Activated CD8-positive, alpha-beta memory T cell treated with anti-CD3 and anti-CD28 coated beads for 1 hour (primary cell): ENCODE measurements at places on chromosomes 1 and 21.

DNA sequence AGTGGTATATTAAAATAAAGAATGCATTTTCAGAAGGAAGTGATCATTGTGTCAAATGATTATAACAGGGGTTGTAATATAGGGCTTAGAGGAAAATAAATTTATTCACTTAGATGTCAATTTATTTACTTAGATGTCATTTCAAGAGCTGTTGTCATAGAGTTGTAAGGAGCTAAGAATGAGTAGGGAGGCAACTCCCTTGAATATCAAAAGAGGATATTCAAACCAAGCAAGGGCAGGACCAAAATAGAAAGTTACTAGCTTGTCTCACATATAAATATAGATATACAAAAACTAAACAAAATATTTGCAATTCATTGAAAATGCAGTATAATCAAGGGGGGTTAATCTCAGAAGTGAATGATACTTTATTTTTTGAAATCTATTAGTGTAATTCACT lies 16.0 kb upstream of the RASAL2 start:
- no peak for DNase-seq

- DNase-seq, result no peak
Observed at GRCh38 chr1:229148041-229148671, 122.8 kb upstream of the RAB4A start.

- DNase-seq, result no peak
Observed at GRCh38 chr1:243345205-243345604, 89.4 kb downstream of the SDCCAG8 start.

DNA sequence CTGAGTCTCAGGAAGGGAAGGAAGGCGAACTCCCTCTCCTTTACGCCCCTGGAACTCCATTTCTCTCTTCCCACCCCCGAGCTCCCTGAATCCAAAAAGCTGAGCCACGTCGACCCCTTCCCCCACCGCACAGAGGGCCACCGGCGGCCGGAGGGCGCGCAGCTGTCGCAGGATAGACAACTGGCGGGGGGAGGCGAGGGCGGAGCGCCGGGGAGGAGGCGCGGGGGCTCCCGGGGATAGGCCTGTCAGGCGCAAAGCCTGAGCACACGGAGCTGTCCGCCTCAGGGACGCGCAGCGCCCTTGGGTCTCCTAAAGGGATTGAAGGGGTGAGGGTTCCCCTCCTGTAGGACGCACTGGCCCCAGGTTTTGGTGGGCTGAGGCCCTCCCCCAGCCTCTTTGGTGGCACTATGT lies 752 bp upstream of the ACTA1 start:
- no peak for DNase-seq

- DNase-seq, result no peak
Observed at GRCh38 chr1:12446593-12446992, 171.4 kb downstream of the DHRS3 start.
